ENCODE measurements at places on chromosomes 5 and 9. TPM values are rescaled to one million over a fixed set of nuclear protein-coding genes. Genes with fewer than 3 reads are reported as not detected.

GRCh38 chr9:133691191-133691590 is 47.0 kb downstream of the SARDH start:
- no peak for DNase-seq

DNA sequence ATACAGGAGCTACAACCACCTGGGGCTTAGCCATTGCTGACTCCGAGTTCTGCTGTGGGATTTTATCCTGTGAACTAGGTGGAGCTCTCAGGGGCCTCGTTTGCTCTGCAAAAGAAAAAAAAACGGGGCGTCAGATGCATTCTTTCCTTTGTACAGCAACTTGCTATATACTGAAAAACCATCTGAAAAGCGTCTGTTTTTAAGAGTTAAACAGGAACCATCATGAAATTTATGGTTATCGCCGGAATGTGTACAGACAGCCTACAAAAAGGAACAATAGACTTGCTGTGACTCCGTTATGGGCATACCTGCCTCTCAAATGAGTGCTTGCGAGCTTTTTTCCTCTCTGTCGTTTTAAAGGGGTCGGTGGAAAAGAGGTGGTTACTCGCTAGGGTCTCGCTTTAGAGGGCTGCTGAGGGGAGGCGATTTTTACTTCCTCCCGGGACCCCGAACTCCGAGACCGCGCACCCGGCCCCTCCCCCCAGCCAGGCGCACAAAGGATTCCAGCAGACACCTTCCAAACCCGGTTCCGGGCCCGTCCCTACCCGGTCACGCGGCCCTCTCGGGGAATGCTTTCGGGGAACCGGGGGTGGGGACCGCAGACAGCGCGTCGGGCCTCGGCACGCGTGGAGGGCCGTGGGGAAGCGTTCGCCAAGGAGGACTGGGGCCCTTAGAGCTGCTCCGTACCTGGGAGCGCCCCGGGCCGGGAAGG is 826 bp downstream of the PAIP1 start:
- DNase-seq = peak; percentile 49

Gene KLF9
- total RNA-seq = 53.9 TPM

DNA sequence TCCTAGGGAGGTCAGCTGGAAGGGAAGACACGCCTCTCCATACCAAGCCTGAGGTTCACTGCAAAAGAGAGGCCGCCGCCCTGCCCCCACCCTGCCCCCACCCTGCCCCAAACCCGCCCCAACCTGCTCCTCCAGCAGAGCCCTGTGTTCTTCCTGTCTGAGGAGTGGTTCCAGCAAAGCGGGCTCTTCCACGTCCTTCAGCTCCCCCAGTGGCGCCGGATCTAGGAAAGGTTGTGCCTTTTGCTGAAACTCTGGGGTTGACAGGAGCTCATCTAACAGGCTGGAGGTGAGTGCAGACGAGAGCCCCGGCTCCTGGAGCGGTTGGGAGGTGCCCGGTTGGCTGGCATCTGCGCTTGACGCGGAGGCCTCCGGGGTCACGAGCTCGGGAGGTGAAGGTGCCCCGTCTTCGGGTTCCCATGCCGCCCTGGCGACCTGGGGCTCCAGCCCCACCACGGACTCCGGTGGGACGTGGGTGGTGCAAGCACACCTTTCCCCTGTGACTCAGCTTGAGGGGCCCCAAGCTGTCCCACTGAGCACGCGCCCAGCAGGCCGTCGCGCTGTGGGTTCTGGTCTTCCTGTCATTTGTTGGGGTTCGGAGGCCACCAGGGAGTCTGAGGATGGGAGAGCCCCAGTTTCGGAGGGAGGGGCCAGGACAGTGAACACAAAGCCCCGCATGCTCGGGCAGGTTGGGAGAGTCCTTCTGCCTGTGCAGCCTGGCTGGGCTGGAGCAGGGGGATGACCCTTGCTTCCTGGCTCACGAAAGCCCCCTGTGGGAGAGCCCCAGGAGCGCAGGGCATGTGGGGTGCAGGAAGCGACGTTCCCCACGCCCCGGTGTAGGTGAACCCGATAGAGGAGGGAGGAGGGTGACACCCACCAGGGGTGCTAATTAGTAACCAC is 1467.1 kb downstream of the FOXD4L5 start:
- peak; percentile 43 for DNase-seq

- DNase-seq = no peak
These were observed 7.5 kb upstream of the SLC12A7 start for GRCh38 chr5:1119312-1119831.

Gene FSD1L
- 11.8 TPM for total RNA-seq

DNA sequence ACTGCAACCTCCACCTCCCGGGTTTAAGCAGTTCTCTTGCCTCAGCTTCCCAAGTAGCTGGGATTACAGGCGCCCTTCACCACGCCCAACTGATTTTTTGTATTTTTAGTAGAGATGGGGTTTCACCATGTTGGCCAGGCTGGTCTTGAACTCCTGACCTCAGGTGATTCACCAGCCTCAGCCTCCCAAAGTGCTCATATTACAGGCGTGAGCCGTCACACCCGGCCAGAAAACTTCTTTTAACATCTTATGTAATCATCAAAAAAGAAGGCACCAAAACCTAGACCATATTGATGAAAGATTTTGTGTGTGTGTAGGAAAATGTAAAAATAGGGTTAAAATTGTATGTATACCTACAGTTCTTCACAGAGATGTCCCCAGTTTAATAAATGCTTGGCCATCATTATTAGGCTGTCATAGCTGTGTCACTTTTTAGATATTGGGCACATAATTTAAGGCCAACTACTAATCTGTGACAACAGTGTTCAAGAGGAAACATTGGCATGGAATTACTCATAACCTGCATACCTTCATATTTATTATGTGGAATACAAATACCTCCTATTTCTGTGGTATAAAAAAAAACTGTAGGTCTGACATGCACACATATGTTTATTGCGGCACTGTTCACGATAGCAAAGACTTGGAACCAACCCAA is 44.4 kb downstream of the RAD50 start:
- no peak for DNase-seq

- DNase-seq = no peak
These were observed 235.6 kb upstream of the C9orf72 start for GRCh38 chr9:27808864-27809263.

Gene SLC25A48
- total RNA-seq = 2.6 TPM

- DNase-seq = no peak
These were observed 263.3 kb downstream of the GADD45G start for GRCh38 chr9:89868100-89868499.

DNA sequence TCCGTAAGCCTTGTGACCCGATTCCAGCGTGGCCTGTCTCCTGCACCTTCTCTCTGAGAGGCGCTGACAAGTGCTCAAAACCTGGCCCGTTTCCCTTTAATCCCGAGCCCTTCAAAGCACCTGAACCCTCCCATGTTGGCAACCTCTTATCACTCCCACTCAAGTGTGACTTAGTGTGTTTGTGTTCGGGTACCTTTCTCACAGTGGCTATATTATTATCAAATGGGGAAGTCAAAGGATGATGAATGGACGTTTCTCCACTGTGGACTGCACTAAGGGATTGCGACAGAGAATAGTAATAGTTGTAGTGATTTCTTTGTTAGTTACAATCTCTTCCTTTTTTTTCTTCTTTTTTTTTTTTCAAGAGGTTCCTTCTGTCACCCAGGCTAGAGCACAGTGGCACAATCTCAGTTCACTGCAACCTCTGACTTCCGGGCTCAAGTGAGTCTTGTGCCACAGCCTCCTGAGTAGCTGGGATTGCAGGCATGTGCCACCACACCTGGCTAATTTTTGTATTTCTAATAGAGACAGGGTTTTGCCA is 65.4 kb upstream of the TNFSF8 start:
- DNase-seq = no peak

Gene SLC22A4
- total RNA-seq = 4.6 TPM

- no peak for DNase-seq
These were observed 328.6 kb upstream of the NUDT12 start for GRCh38 chr5:103891151-103891550.

Gene TAF11L5
- 16.4 TPM for total RNA-seq

Gene PCA3
- total RNA-seq = 8.4 TPM

Gene ECM2
- total RNA-seq = 13.5 TPM

GRCh38 chr5:168319774-168320173 is 28.3 kb downstream of the WWC1 start:
- DNase-seq = no peak

GRCh38 chr9:72753266-72753893 is 199.5 kb downstream of the ALDH1A1 start:
- DNase-seq = peak; percentile 43

- DNase-seq = no peak
These were observed 33.4 kb upstream of the BARHL1 start for GRCh38 chr9:132548751-132549640.

DNA sequence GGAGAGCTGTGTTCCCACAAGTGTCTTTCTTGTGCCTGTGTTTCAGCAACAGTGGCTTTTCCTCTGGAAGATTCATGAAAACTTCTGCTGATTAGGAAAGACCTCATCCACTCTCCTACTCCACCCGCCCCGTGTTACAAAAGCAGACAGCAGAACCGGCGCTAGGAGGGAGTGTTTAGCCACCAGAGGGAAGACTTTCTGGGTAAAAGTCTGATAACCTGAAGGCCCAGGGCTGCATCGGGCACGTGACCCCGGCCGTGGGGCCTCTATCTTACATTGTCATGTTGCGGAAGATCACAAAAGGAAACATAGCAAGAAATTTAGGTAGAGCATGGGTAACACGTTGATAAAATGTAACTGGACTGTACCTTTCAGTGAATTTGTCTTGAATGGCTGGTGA is 32.0 kb upstream of the DMRT2 start:
- peak; percentile 69 for DNase-seq

GRCh38 chr9:34961574-34962490 is 3.7 kb downstream of the PHF24 start:
- peak; percentile 20 for DNase-seq

DNA sequence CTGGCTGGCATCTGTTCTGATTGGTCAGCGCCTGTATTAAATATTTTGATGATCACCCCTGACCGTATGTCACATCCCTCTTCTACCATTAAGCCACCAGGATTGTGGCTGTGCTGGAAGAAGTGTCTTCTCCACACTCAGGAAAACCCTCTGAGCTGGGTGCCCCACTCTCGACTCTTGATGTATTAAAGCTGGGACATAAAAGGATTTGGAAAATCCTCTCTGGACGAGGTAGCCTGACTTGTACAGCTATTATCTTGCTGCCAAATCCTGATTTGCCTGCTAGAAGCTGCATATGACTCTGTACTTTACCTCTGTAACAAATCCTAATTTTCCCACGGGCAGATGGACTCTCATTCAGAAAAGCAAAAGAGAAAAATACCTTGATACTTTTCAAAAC is 161.0 kb downstream of the SLC28A3 start:
- peak; percentile 66 for DNase-seq

GRCh38 chr9:111870774-111871498 is 25.7 kb upstream of the UGCG start:
- DNase-seq = no peak

- DNase-seq = no peak
These were observed 55.5 kb downstream of the HABP4 start for GRCh38 chr9:96505316-96505991.

GRCh38 chr5:159377653-159378052 is 47.4 kb upstream of the IL12B start:
- DNase-seq = no peak

DNA sequence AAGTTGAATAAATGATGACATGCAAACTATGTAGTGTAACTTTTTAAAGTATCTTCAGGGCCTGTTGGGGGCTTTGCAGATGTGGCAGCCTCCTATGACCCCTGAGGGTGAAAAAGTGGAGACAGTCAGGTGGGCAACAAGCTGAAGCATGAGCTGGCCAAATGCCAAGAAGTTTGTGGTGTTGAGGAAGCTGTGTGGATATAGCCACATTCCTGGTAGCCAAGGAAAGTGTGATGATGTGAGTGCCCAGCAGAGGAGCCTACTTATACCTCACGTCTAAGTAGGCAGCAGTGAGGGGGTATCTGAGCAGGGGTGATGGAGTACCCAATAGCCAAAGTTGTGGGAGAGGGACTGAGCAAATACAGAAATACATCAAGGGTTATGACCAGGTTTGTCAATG is 621.2 kb upstream of the CDH6 start:
- DNase-seq = no peak

- peak; percentile 92 for DNase-seq
These were observed 36.5 kb upstream of the EQTN start for GRCh38 chr9:27333241-27334052.

Gene BTNL8
- not detected for total RNA-seq

DNA sequence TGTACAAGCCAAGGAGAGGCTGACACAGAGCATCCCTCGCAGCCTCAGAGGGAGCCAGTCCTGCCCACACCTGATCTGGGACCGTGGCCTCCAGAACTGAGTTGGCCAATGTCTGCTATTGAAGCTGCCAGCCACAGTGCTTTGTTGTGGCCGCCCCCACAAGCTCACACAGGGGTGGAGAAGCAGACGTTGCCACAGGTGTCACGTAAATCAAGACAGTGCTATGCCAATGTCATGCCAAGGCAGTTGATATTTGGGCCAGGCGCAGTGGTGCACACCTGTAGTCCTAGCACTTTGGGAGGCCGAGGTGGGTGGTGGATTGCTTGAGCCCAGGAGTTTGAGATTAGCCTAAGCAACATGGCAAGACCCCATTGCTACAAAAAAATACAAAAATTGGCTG is 17.3 kb upstream of the TERT start:
- no peak for DNase-seq

DNA sequence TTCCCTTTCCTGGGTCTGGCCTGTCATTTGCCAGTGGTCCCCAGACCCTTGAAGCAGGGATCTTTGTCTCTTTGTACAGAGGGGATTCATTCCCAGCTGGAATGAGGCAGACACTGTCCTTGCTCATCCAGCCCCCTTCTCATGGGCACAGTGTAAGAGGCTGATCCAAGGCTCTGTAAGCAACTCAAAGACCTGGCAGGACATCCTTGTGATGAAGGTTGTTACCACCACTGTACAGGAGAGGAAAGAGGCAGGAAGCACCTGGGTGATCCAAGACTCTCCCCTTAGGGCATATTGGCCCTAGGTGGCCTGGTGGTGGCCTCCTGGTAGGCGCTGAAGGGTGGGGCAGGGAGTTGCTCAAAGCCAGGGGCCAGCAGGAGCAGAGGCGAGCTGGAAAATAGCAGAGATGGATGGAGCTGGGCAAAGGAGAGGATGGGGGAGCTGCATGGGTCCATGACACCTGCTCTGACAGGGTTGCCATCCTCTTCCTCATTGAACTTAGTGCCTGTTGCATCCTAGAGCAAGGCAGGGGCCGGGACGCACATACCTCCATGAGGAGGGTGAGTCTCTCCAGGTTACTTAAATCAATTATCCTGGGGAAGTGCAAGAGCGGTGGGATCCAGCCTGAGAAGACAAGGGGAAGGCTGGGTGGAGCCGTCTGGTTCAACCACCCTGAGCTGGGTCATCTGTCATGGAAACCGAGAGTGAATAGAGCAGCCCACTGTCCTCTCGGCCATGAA is 9.8 kb upstream of the GADD45G start:
- DNase-seq = no peak

GRCh38 chr9:114225561-114226212 is 70.3 kb downstream of the COL27A1 start:
- DNase-seq = no peak

DNA sequence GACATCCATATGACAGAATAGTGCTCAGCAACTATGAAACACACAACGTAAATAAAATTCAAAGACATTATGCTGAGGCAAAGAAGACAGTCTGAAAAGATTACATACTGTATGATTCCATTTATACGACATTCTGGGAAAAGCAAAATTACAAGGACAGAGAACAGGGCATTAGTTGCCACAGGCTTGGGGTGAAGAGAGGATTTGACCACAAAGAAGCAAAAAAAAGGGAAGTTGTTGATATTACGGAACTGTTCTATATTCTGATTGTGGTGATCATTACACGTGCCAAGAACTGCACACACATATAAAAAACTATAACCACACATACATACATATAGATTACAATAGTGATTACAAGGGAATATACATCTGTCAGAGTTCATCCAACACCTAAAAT is 24.1 kb downstream of the CDK5RAP2 start:
- DNase-seq = no peak

- DNase-seq = no peak
These were observed 95.7 kb upstream of the FAM120A start for GRCh38 chr9:93355827-93356226.

- DNase-seq = no peak
These were observed 128.1 kb downstream of the COL23A1 start for GRCh38 chr5:178462076-178462475.

Data from umbilical cord (tissue), 2 donors.